ENCODE measurements at places on chromosomes 3 and 15. TPM values are rescaled to one million over a fixed set of nuclear protein-coding genes. Genes with fewer than 3 reads are reported as not detected.

Gene PRICKLE2
- total RNA-seq = 11.9 TPM

Gene FEZF2
- total RNA-seq = not detected

Gene ENTPD3
- 11.0 TPM for total RNA-seq

Gene MAGEL2
- 3.1 TPM for total RNA-seq

Gene LHFPL4
- 6.8 TPM for total RNA-seq

Data from prostate gland (tissue), 2 donors.